ENCODE measurements at places on chromosomes 2 and 18.

GRCh38 chr2:221569425-221569845 is 2.7 kb downstream of the EPHA4 start:
- DNase-seq = no peak

DNA sequence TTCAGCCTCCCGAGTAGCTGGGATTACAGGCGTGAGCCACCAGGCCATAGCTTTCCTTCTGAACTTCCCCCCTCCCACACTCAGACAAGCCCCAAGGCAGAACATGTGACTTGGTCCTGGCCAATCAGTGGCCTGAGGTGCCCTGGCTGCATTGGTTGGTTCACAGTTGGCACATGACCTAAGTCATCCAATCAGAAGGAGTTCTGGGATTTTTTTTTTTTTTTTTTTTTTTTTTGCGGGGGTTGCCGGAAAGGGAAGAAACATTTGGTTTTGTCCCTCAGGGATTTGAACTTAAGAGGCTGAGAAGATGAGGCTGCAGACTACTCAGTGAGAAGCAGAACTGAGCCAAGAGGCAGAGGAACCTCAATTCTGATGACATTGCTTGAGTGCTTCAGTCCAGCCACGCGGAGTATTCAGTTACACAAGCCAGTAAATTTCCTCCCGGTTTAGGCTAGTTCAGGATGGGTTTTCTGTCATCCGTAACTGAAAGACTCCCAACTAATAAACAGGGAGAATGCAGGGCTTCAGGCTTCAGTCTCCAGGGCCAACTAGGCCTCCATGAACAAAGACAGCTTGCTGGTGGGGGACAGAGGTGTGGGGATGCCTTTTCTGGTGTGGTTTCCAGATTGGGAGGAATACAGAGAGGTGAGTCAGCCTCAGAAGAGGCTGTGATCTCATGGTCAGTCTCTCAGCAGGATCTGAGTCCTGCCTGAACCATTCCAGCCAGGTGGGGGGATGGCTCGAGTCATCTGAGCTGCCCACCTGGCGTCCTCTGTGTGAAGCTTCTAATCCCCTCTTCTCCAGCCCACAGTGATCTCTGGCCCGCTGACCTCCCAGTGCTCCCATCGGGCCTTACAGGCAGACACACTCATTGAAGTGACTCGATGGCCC is 9.2 kb downstream of the PTMA start:
- DNase-seq = peak; percentile 99

DNA sequence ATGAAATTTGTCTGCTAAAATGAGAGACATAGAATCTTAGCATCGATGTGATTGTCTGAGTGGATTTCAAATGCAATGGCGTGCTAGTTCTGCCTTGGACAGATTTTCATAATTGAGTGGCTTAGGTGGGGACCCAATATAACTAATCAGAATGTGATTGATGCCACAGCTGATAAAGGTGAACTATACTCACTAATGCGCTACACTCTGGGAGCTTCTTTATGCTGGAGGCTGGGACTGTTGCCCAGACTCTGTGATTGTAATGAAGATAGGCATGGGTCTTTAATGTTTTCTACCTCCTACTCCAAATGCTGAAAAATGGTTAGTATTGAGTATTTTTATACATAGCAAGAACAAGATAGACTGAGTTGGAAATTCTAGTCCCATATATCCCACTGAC is 339.5 kb upstream of the SLC39A10 start:
- no peak for DNase-seq

- no peak for DNase-seq
Measured at GRCh38 chr2:56449002-56449431, 265.2 kb downstream of the CCDC85A start.

GRCh38 chr2:64439194-64439593 is 14.8 kb upstream of the LGALSL start:
- no peak for DNase-seq

- no peak for DNase-seq
Measured at GRCh38 chr2:223404616-223405015, 197.5 kb downstream of the SCG2 start.

- no peak for DNase-seq
Measured at GRCh38 chr2:60268661-60269060, 284.8 kb downstream of the BCL11A start.

- DNase-seq = no peak
Measured at GRCh38 chr2:55163274-55163721, 68.8 kb downstream of the CLHC1 start.

- no peak for DNase-seq
Measured at GRCh38 chr2:28339516-28340175, 53.0 kb upstream of the FOSL2 start.

DNA sequence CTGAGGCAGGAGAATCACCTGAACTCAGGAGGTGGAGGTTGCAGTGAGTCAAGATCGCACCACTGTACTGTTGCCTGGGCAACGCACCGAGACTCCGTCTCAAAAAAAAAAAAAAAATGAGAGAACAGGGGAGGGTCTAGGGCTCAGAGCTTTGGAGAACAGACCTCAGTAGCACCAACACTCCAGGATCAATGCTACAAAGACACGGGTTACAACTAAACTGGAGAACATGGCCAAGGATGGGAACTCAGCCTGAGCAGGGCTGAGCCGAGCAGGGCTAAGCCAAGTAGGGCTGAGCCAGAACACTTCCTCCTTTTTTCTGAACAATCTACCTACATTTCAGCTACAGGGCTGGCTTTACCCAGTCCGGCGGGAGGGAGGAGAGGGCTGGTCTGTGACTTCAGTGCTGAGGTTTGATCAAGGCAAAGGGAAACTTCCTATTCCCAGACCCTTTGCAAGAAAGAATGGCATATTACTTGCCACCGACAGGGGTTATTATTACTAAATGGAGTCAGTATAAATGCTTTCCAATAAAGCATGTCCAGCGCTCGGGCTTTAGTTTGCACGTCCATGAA is 2.9 kb upstream of the CASP8 start:
- peak; percentile 92 for DNase-seq

- DNase-seq = no peak
Measured at GRCh38 chr2:188979187-188980114, 5.3 kb downstream of the COL3A1 start.

- DNase-seq = no peak
Measured at GRCh38 chr18:76699923-76700322, 122.4 kb upstream of the ZNF236 start.

DNA sequence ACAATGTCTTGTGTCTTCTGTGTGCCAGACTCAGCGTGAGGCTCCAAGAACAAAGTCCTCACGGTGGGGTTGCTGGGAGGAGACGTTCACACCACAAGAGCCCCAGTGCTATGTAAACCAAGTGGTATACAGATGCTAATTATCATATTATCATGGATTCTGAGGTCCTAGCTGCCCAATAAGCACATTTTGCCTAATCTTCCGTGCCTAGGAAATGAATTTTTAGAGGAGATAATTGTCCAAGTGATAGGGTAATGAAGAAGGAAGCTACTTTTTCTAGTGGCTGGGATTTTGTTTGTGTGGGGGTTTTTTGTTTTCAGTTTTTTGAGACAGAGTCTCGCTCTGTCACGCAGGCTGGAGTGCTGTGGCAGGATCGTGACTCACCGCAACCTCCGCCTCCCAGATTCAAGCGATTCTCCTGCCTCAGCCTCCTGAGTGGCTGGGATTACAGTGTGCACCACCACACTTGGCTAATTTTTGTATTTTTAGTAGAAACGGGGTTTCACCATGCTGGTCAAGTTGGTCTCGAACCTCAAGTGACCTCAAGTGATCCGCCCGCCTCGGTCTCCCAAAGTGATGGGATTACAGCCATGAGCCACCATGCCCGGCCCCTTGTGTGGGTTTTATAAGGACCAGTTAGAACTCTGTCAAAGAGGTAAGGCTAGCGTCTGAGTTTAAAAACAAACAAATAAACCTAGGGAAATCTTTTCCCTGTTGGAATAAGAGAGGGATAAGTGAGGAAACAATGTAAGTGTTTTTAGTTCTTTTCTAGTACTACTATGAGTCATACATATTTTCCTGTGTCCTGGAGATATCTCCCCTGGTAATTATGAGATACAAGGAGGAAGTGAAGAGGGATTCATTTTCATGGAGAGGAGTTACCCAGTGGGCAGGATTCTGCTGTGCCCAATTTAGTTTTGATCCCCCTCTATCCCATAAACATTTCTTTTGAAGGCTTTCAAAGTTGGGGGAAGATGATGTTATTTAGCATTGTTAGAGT is 9.5 kb upstream of the SMAD7 start:
- no peak for DNase-seq

- peak; percentile 86 for DNase-seq
Measured at GRCh38 chr2:38178556-38179419, 102.8 kb upstream of the CYP1B1 start.

- no peak for DNase-seq
Measured at GRCh38 chr2:7071154-7071553, 153.9 kb downstream of the RNF144A start.

DNA sequence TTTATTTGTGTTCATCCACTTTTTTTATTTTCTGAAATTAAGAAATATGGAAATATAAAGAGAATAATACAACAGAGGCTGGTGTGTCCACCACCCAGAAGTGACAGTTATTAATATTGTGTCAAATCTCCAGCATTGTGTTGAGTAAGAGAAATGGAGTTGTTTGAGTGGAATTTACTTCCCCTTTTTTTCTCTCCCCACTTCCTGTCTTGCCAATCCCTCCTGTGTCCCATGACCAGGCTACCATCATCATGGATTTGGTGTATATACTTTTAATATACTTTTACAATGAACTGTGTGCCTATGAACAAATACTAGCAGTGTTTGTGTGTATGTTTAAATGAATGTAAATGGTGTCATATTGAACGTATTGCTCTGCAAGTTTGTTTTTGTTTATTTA is 276.9 kb upstream of the SKOR2 start:
- DNase-seq = peak; percentile 60

GRCh38 chr2:37181726-37182684 is 6.5 kb downstream of the SULT6B1 start:
- DNase-seq = no peak

GRCh38 chr2:180742801-180743200 is 237.6 kb upstream of the UBE2E3 start:
- no peak for DNase-seq

GRCh38 chr2:212245880-212246279 is 292.7 kb downstream of the ERBB4 start:
- no peak for DNase-seq

DNA sequence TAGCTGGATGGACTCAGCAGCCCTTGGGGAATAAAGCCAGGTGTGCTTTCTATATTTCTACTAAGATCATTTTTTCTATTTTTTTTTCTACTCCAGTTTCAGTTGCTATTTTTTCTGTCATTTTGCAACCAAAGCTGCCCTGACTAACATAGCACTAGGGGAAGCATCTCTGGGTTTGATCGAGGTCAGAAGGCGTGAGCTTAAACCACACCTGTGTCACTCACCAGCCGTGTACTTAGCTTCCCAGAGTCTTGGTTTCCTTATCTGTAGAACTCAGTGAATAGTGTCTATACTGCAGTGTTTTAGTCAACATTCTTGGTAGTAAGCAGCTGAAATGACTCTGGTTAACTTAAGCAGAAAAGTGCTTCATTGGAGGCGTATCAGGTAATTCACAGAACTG is 489.6 kb upstream of the SPRED2 start:
- DNase-seq = no peak

DNA sequence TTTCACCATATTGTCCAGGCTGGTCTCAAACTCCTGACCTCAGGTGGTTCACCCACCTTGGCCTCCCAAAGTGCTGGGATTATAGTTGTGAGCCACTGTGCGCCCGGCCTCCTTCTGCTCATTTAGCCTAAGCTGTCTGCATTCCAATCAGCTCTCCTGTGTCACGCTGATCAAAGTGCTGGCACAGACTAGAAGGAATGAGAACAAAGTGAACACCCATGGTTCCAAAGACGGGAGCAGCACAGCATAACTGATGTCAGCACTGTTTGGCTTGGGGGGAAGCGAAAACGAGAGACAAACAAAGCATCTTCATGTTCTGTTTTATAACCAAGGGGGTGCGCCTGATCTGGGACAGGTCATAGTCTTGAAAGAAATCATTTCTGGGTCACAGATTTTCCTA is 43.3 kb downstream of the DIPK1C start:
- no peak for DNase-seq

GRCh38 chr18:70295192-70296188 is 6.6 kb downstream of the SOCS6 start:
- DNase-seq = no peak

- no peak for DNase-seq
Measured at GRCh38 chr18:28284132-28284531, 107.2 kb upstream of the CDH2 start.

DNA sequence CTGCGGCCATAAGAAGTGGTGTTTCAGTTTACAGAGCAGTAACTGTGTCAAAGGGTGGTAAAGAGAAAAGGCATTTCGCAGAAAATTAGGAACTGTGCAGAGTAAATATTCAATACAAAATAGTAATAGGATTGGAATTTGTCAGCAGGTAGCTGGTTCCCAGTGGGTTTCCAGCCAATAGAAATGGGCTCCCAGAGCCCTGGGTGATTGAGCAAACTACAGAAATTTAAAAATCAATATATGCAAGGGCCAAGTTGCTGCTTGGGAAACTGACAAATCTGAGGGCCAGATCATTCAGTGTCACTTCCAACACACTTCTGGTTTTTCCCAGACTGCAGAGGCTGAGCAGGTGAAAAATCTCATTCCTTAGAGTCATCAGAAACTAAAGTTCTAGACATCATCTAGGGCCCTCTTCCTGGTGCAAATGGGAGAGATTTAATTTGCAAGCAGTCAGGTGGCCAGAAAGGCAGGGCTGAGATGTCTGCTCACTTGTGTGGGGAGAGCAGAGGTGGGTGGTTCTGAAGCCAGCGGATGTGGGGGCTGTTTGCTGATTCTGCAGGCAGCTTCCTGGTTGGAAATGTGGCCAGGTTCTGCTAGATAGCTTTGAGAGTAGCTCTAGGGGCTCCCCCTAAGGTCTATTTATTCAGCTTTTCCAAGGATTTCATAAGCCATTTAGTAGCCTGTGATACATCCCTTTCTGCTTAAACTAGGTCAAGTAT is 182.4 kb downstream of the NCK2 start:
- DNase-seq = no peak

- DNase-seq = no peak
Measured at GRCh38 chr2:210392469-210392881, 77.5 kb upstream of the MYL1 start.

DNA sequence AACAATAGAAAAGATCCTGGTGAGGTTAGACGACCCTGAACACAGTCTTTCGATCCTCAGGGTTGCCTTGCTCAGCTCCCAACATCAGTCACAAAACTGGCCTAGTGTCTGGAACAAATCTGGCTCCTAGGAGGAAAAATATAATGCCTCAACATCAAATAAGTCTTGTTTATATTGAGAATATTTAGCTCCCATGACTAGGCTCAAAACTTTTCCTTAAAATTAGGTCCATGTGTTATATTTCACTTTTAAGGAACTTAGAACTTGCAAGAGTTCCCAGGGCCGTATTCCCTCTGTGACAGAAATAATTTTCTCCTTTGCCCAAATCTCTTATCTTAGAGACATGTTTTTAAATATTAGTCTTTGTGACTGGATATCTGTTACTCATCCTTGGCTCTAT is 819.7 kb upstream of the ZEB2 start:
- no peak for DNase-seq

- no peak for DNase-seq
Measured at GRCh38 chr2:177192788-177193187, 19.8 kb upstream of the HNRNPA3 start.

- no peak for DNase-seq
Measured at GRCh38 chr18:57188851-57189557, 42.1 kb downstream of the BOD1L2 start.

DNA sequence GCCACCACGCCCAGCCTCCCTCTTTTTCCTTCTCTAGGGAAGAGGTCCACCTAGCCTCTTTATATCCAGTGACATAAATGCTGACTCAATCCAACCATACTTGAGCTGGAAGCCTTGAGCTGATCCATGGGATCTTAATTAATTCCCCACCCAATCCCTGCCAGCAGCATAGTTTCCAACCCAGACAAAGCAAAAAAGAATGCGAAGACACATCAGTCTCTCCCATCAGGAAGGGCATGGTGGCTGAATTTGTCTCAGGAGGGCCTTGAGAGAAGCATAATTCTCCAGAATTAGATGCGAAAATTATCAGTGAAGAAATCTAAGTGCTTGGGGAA is 22.5 kb downstream of the CASP10 start:
- DNase-seq = no peak

Measured in NB4 (cell line).